ENCODE measurements at places on chromosomes 12 and 14.

GRCh38 chr12:102438047-102438826 is 42.1 kb downstream of the IGF1 start:
- DNase-seq, result no peak

DNA sequence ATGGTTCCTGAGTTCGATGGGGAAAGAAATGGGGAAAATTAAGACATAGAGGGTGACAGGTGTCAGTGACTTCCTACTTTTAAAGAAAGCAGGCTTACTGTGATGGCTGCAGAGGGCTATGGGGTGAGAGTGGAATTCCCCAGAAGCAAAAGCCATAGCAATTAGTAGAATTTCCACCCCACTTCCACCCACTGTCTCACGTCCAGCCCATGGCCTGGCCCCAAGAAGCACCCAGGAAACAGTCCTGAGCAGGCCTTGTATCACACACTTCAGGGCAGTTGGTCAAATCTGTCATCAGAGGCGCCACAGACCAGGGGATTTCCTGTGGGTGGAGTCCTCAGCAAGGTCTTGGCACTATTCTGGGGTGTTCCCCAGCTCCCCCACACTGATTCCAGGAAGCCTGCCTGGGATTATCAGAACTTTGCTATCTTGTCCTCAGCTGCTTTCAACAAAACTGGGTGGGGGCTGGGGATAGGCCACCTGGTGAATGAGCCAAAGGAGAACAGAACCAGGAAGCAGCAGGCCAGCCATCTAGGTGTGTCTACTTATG is 120.1 kb upstream of the CCND2 start:
- no peak for DNase-seq

GRCh38 chr14:100294213-100294962 is 11.9 kb downstream of the SLC25A29 start:
- no peak for DNase-seq

GRCh38 chr12:2561367-2561766 is 233.4 kb upstream of the FKBP4 start:
- no peak for DNase-seq

- DNase-seq, result no peak
Measured at GRCh38 chr12:110754101-110754793, 11.6 kb upstream of the PPP1CC start.

DNA sequence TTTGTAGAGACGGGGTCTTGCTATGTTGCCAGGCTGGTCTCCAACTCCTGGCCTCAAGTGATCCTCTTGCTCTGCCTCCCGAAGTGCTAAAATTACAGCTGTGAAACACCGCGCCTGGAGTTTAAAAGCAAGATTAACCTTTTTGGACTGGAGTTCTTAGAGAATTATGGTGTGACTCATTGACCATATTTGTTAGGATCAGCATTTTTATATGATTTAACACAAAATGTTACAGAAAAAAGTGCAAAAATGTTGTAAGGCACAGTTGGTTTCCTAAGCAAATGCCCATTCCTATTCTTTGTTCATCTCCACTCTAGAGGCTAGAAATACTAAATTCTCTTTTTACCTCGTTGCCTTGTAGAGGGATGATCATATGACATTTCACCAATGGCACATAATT is 27.6 kb downstream of the SLC35E3 start:
- DNase-seq, result no peak

DNA sequence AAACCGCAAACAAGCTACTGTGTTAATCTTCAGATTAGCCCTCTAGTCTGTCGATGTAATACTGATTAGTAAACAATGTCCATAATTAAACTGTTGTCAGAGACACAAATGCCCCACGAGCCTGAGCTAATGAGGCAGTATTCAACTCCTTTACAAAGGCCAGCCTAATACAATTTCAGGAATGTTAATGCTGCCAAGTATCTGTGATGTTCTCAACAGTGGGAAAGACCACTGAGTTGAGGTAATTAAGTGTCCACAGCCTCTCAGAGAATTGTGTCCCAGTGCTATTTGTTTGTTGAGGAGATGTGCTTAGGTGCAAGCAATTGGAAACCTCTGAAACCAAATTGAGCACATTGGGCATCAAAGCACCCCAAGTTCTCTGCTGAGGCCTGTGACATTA is 139.4 kb upstream of the CDKN3 start:
- DNase-seq, result no peak

DNA sequence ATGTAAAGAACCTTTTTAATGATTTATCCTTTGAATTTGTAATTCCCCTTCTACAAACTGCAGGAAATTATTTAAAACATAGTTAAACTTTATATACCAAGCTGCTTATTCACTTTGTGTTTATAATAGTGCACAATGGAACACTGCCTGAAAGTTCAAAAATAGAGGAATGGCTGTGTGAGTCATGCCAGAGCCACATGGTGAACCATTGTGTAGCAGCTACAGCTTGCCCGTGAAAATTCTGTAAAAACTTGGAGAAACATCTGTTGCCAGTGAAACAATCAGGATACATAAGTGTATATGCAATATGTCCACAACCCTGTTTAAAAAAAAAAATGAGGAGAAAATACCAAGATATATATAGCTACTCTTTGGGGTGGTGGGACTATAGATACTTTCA is 59.5 kb downstream of the VEZT start:
- DNase-seq, result no peak

DNA sequence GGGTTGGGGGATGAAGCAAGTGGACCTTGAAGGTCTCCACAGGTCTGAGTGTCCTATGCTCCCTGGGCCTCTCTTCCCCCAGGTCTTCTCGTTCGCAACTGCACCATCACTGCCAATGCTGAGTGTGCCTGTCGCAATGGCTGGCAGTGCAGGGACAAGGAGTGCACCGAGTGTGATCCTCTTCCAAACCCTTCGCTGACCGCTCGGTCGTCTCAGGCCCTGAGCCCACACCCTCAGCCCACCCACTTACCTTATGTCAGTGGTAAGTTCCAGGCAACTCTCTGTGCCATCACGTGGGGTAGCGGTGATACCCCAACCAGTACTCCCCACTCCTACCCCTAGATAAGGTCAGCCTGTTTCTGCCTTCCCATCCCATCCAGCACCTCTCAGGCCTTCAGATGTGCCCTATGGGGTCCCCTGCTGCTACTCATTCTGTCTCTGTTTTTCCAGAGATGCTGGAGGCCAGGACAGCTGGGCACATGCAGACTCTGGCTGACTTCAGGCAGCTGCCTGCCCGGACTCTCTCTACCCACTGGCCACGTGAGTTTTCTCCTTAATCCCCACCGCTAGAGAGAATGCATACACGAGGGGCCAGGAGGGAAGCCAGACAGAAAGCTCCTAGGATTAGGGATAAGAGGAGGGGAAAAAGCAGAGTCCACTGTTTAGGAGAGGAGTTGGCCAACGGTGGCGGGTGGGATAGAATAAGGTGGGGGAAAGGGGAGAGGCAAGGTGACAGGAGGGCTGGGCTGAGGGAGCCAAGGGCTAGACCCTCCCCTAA is 1.6 kb upstream of the TAPBPL start:
- no peak for DNase-seq

GRCh38 chr14:23589606-23590005 is 11.0 kb upstream of the JPH4 start:
- no peak for DNase-seq

GRCh38 chr12:27177706-27178105 is 66.4 kb upstream of the STK38L start:
- no peak for DNase-seq

DNA sequence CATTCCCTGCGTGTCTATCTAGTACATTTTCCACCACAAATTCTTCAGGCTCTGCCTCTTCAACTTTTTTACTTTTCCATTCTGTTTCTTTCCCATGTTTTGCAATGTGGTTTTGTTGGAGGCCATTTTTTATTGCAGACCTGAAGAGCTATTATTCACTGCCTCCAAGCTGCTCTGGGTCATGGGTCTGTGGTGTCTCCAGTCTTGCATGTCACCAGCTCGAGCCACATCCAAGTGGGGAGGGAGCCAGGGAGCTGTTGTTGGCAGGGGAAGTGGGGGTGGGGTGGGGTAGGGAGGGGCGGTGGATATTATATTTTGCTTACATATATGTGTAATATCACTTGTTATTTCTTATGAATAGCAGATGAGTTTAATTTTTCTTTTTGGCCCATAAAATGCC is 69.1 kb downstream of the VEZT start:
- DNase-seq, result no peak

- DNase-seq, result no peak
Measured at GRCh38 chr12:110533607-110534006, 31.5 kb downstream of the RAD9B start.

GRCh38 chr12:3962631-3963483 is 89.7 kb upstream of the PARP11 start:
- no peak for DNase-seq

DNA sequence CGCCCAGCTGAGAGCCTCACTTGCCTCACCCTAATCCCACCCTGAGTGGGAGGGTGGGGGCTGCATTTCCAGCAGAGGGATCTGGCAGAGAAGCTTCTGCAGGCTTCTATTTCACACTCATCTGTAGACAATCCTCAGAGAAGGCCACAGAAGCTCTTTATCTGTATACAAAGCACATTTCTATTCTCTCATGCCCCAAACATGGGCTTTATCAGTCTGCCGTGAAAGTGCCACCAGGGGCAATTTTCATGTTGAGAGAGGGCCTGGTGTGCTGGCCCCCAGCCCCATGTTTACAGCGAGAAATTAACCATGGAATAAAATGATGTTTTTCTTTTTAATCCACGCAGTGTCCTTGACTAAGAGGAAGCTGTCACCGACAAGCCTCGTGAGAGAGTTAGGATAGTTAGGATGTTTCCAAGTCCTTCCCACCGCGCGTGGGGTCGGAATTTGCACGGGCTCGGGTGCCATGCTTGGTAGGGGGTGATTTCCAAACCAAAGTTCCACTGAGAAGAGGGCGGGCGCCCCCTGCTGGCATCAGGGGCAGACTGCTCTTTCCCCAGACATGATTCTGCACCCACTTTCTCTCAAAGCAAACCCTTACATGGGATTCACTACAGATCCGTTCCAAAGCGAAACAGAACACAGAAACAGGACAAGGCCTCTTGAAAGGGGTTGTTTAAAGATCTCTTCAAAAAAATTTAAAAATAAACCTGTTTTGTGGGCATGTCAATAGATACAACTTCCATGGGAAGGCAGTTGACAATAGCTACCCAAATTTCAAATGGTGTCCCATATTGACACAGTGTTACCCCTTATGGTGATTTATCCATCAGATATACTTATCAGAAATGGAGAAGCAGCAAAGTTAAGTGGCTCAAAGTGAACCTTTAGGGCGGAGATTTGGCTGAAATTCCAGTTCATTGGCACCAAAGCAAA is 19.4 kb downstream of the BDKRB1 start:
- DNase-seq, result peak; percentile 35

GRCh38 chr12:109369831-109370230 is 22.1 kb downstream of the MYO1H start:
- no peak for DNase-seq

GRCh38 chr14:103128631-103129300 is 5.5 kb downstream of the TNFAIP2 start:
- no peak for DNase-seq

- DNase-seq, result no peak
Measured at GRCh38 chr12:40469736-40470135, 222.5 kb upstream of the CNTN1 start.

- no peak for DNase-seq
Measured at GRCh38 chr12:17528394-17528793, 561.6 kb downstream of the RERGL start.

- DNase-seq, result no peak
Measured at GRCh38 chr12:62345667-62346066, 85.5 kb downstream of the USP15 start.

DNA sequence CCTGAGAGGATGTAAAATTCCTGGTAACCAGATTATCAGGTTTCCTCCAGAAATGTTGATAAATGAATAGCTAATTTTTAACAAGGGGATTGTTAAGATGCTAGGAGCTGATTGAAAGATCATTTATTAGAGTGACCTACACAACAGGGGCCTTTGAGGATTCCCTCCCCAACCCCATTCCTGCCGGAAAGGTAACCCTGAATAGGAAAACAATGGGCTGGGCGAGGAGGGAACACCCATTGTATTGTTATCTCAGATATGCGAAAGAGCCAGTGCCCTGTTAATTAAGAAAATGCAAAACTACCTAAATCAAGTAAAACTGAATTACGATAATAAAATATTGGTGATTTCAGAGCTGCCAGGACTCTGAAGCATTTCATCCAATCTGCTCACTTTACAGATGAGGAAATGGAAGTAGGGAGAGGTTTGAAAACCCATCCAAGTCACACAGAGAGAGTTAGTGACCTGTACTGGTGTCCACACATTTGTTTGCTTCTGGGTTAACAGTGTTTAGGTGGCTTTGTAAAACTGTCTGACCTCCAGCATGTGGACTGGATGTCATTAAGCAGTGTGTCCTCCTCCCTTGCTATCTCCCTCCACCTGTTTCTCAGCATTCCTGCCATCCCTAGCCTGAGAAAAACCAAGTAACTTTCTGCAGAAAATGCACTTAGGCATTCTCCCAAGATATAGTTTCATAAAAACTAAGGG is 214.8 kb downstream of the TTC6 start:
- DNase-seq, result no peak

- no peak for DNase-seq
Measured at GRCh38 chr12:109993091-109993490, 3.1 kb downstream of the GIT2 start.

GRCh38 chr12:91990525-91990924 is 155.1 kb downstream of the BTG1 start:
- DNase-seq, result no peak

- DNase-seq, result no peak
Measured at GRCh38 chr14:75793806-75794205, 132.8 kb downstream of the TTLL5 start.

- DNase-seq, result no peak
Measured at GRCh38 chr12:116750298-116750697, 12.2 kb downstream of the RNFT2 start.

GRCh38 chr14:93271111-93271510 is 61.7 kb downstream of the BTBD7 start:
- DNase-seq, result no peak

GRCh38 chr14:95039259-95039992 is 117.9 kb downstream of the DICER1 start:
- DNase-seq, result no peak

DNA sequence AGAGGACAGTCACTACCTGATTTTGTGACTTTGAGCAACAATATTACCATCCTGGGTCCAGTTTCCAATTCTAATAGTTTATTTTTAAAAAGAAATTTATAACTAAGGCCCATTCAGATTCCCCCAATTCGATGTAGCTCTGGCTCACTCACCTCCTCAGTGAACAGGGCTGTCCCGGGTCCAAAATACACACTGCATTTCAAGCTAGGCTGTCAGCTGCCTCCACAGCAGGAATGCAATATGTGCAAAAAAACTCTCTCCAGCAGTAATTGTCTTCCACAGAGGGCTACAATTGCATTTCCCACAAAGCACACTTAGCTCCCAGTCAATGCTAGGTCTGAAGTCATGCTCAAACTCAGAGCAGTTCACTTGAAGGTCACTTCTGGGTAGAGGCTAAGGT is 39.3 kb upstream of the ZNF641 start:
- no peak for DNase-seq

- DNase-seq, result no peak
Measured at GRCh38 chr12:32115404-32116104, 8.9 kb downstream of the BICD1 start.

GRCh38 chr12:132731574-132731973 is 20.9 kb downstream of the PGAM5 start:
- DNase-seq, result no peak

GRCh38 chr14:33936391-33936790 is 14.5 kb downstream of the EGLN3 start:
- no peak for DNase-seq

GRCh38 chr14:90924621-90925340 is 108.6 kb upstream of the TTC7B start:
- no peak for DNase-seq
